ENCODE measurements at places on chromosomes 12 and 14.

GRCh38 chr12:113191227-113191626 is 5.7 kb downstream of the RITA1 start:
- DNase-seq, result no peak

DNA sequence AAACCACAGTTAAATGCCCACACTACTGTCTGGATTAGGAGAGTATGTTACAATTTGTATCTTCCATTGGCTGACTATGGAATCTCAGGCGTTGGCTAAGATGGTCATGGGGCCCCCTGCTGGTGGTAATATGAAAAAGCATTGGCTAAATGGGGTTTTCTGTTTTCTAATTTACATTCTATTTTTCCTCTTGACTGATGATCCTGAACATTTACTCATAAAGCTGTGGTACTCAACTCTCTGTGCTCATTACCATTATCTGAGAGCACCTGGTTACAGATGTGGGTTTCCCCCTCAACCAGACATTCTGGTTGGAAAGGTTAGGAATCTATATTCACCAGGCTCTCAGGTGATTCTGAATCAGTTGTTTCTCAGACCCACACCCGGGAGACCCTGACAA is 64.8 kb downstream of the WSCD2 start:
- DNase-seq, result peak; percentile 22

DNA sequence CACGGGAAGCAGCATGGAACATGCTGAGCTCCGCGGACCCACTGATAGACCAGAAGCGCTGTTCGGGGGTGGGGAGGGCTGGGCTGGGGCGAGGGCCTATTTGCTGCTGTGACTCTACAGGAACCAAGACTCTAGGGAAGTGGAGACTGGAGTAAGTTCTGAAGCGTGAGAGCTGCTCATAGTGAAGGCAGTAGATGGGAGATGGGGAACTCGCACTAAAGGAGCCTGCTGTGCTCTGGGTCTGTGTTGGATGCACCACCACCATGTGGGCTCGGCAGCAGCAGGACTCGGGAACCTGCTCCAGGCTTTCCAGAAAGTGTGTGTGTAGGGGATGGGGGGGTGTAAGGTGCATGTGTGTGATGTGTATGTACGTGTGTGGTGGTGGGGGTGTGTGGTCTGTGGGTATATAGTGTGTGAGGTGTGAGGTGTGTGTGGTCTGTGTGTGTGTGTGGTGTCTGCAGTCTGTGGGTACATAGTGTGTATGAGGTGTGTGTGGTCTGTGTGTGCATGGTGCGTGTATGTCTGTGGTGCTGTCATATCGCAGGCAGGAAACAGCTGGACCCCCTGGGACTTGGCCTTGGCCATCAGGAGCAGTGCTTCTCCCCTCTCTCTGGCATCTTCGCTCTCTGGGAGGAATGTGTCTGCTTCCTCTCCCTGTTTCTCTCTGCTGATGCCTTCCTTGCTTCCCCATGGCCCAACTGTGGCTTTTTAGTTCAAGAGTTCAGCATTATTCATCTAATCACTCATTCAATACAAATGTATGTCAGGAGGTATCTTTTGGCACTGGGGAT is 378.9 kb downstream of the FUT8 start:
- no peak for DNase-seq

GRCh38 chr12:61308220-61308619 is 952.0 kb upstream of the USP15 start:
- no peak for DNase-seq

- DNase-seq, result peak; percentile 57
Measured at GRCh38 chr12:124398578-124399227, 103.8 kb downstream of the RFLNA start.

- no peak for DNase-seq
Measured at GRCh38 chr14:61051051-61051450, 70.0 kb downstream of the SLC38A6 start.

- DNase-seq, result no peak
Measured at GRCh38 chr14:104554088-104554607, 25.4 kb upstream of the C14orf180 start.

DNA sequence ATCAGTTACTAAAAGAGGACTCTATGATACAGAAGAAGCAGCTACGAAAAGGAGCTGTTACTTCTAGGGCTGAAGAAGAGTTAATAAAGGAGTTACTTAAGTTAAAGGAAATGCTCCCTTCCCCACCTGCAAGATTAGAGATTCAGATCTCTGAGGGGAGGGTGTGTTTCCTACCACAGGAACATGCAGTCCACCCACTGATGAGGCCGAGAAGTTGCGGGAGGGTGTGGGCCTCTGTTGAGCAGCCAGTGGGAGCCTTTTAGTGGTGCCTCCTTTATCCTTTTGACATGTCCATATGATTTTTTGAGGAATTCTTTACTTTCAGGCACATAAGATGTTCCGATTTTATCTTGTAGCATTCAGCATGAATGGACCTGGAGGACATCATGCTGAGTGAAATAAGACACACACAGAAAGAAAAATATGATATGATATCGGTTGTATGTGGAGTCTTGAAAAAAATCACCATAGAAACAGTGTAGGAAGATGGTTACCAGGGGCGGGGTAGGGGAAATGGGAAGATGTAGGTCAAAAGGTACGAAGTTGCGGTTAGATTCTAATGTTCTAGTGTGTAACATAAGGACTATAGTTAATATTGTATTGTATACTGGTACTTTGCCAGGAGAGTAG is 4.4 kb upstream of the M6PR start:
- DNase-seq, result no peak

DNA sequence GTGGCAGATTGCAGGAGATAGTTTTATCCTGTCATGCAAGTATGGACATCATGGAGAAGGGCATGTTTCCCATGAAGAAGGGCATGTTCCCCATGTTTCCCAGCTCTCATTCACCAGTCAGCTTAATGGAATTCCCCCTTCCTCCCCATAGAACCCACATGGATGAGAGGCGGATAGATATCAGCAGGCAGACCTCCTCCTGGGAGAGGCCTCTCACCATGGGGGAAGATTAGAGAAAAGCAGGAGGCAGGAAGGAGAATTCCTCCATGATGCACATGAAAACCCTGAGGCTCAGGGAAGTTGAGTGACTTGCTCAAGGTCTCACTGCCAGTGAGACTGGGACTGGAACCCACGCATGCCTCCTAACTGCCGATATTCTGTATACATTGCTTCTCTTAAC is 92.9 kb upstream of the FOXN3 start:
- no peak for DNase-seq

- no peak for DNase-seq
Measured at GRCh38 chr12:19200261-19200660, 70.7 kb downstream of the PLEKHA5 start.

Data from colonic mucosa (tissue), 4 donors.